NCI-H187 treated with DMSO at 0.1 percent for 48 hours (cell line): ENCODE measurements at places on chromosomes 2 and 18.

DNA sequence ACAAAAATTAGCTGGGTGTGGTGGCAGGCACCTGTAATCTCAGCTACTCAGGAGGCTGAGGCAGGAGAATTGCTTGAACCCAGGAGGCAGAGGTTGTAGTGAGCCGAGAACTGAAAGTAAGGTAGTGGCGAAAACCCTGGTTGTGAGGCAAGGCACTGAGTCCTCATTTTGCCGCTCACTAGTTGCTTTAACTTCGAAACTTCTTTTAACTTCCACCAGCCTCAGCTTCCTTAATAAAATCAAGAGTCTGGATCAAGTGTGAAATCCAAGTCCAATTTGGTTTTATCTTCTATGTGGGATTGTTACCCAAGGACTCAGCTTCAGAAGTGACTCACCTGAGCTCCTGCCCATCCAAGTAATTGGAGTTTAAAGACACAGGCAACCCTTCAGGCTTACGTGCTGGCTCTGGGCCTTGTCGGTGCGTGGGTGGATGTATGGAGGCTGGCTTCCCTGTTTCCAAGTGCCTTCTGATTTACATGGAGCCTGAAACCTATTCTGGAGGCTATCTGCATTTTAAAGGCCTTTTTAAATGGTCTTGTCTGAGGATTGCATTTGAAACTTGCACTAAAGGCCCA is 374.2 kb upstream of the ID2 start:
- DNase-seq: no peak

DNA sequence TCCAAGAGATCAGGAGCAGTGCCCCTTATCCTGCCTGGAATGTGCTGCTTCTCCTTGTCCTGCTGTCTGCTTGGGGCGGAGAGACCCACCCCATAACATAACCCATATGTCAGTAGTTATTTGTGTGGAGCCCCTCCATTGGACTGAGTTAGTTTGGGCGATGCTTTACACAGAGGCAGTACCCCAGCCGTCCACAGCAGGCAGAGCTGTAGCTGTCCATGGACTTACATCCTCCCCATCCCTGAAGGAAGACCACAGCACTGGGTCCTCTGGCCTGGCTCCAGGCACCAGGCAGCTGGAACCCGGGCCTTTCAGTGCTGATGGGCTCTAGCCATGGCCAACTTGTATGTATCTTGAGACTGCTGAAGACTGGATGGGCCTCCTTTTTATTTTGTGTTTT is 20.3 kb downstream of the GKN2 start:
- DNase-seq: no peak

DNA sequence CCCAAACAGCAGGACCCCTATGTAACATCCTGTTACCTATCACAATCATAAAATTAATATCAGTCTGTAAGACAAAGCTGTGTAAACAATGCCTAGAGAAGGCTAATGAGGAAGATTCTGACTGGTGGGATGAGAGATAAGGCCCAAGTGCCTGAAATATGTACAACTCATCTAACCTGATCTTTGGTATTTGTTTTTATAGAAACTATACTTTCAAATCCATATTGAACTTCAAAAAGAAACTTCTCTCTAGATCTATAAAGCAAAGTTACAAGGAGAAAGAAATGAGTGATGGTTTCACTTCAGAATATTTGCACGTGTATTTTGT is 36.1 kb upstream of the ITGA4 start:
- DNase-seq: no peak

GRCh38 chr2:121211251-121211650 is 73.8 kb downstream of the TFCP2L1 start:
- no peak for DNase-seq

- no peak for DNase-seq
Measured at GRCh38 chr2:146807568-146808168, 1037.2 kb upstream of the ACVR2A start.

GRCh38 chr2:53994818-53995808 is 24.3 kb upstream of the PSME4 start:
- no peak for DNase-seq
